Cardiac septum (tissue), 1 donor: ENCODE measurements at places on chromosomes 1 and 21. TPM values are rescaled to one million over a fixed set of nuclear protein-coding genes. Genes with fewer than 3 reads are reported as not detected.

- DNase-seq = no peak
Measured at GRCh38 chr1:246425139-246425794, 81.8 kb downstream of the SMYD3 start.

Gene GLUL
- total RNA-seq = 231 TPM

DNA sequence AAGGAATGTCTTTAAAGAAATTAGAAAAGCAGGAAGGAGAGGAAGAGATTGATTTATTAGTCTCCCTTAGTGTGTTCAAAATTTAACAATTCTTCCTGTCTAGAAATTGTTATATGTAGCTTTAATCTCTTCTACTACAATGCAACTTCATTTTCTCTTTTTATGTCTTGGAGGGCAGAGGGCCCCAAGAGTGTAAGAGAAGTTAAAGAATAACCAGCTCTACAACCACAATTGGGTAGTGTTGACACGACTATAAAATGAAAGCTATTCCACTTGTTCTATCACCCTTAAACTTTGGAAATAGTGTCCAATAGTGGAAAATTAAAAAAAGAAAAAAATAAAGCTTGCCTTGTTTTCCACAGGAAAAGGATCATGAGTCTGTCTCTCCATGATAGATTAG, 82.6 kb upstream of the DPYD start:
- DNase-seq = no peak

GRCh38 chr1:3735027-3735681, 17.1 kb upstream of the CCDC27 start:
- no peak for DNase-seq

GRCh38 chr1:194155962-194156361, 969.5 kb upstream of the B3GALT2 start:
- DNase-seq = no peak

Gene AGMAT
- 0.11 TPM for total RNA-seq

Gene MAN1C1
- 16.7 TPM for total RNA-seq

DNA sequence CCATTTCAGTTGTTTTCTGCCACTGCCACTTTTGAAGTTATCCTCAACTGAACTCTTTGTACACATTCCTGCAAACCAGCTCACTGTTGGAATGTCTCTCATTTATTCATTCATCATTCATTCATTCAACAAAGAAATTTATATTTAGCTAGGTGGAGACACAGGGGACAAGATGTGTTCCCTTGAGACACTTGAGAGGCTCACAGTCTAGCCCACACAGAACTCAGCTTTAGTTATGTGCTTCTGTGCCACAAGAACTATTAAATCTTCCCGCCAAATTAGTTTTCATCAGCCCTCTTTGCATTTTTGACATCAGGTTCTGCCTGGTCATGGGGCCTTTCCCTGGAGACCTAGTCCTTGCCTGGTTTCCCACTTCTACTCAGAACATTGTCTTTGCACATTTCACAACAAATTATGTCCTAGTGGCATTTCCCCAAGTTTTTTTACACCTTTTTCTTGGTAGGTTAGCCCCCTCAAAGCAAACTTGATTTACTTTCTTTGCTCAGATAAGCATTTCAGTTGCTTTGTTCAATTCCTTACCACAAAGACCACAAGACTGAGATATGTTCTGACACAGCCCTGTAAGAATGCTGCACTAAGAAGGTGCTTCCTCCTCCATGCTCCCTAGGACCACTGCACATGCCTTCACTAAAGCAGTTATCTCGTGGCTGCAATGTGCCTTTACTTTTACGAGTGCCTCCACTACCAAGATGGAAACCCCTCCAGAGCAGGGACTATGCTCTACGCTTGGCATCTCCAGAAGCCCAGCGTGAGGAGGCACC, 31.0 kb downstream of the ILDR2 start:
- DNase-seq = no peak

- no peak for DNase-seq
Measured at GRCh38 chr1:33482412-33482811, 10.0 kb downstream of the ZSCAN20 start.

Gene SLC35E2B
- total RNA-seq = 19.1 TPM

Gene TMEM82
- total RNA-seq = not detected

GRCh38 chr1:152946248-152946647, 758 bp upstream of the SPRR5 start:
- DNase-seq = no peak

GRCh38 chr1:155410931-155411330, 90.2 kb downstream of the RUSC1 start:
- DNase-seq = no peak

Gene MR1
- total RNA-seq = 4.6 TPM

DNA sequence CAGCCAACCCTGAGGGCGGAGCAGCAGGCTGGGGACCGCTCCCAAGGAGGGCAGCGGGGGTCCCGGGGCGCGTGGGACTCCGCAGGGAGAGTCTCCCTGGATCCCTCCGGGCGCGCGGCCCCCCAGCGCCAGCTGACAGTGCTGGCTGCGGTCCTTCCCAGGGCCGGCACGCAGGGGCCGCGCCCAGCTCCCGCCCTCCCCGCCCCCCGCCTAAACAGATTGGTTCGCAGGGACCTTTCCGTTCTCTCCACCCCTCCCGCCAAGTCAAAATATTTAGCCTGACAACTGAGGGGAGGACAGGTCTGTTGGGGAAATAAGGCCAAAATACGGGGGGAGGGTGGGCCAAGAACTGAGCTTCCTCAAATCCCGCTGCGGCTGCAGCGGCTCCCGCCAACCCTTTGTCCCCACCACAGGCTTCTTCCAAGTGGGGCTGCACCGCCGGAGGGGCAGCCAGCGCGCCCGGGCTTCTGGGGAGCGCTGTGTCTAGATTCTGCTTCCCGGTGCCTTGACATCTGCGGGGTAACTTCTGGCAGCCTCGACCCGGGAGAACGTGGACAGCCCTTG, at the start of gene INSRR:
Gene INSRR, minus strand, starts transcription at position 159 of the 564 bp plus-strand sequence. CDS start 496 bp downstream, outside the sequence.
- DNase-seq = no peak

Gene LENEP
- not detected for total RNA-seq

DNA sequence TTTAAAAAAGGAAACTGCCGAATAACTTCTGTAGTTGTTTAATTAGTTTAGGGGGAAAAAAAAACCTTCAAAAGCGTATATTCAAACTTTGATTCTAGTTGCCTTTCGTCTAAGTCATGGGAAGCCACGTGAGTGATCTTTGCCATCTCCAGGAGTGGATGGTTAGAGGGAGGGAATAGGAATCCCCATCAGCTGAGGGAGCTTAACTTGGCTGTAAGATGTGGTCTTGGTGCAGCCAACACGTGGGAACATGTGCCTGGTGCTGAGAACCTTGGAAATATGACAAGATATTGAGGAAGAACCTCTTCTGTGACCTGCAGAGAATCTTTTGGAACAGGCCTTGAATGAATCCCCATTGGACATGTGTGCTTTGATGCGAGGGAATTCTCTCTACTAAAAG, 1.7 kb downstream of the BACE2 start:
- DNase-seq = no peak

GRCh38 chr1:170316270-170316669, 170.5 kb downstream of the NTMT2 start:
- DNase-seq = no peak
